ENCODE measurements at places on chromosomes 7 and 10.
A peak's percentile ranks its signal among the peaks of the same experiment; 100 is the strongest.

DNA sequence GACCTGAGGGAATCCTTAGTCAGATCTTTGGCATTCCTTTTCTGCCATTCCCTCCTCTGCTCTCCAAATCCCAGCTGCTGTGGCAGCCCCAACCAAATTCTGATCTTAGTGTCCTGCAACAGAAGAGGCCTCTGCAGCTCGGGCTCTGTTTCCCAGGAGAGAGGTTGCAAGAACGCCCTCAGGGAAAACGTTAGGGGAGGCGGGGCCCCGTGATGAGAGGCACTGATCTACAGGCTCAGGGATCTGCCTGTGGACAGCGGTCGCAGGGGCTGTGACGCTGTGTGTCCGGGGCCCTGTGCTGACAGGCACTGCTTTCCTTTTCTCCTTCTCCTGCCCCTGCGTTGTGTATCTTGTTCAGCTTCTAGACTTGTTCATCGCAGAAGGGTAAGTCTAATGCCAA, 57.3 kb upstream of the DPYSL4 start:
- no peak for DNase-seq

- no peak for DNase-seq
Measured at GRCh38 chr7:95609277-95609971, 13.1 kb upstream of the PDK4 start.

- DNase-seq: peak; percentile 9
Measured at GRCh38 chr10:23293145-23293724, 51.4 kb downstream of the C10orf67 start.

GRCh38 chr7:129729511-129729910, 118.0 kb downstream of the NRF1 start:
- DNase-seq: no peak

GRCh38 chr10:73590881-73591799, at the start of gene USP54:
Gene USP54, minus strand, starts transcription at chr10:73591342. Its CDS starts 15,684 bp downstream, at chr10:73575658.
- no peak for DNase-seq

DNA sequence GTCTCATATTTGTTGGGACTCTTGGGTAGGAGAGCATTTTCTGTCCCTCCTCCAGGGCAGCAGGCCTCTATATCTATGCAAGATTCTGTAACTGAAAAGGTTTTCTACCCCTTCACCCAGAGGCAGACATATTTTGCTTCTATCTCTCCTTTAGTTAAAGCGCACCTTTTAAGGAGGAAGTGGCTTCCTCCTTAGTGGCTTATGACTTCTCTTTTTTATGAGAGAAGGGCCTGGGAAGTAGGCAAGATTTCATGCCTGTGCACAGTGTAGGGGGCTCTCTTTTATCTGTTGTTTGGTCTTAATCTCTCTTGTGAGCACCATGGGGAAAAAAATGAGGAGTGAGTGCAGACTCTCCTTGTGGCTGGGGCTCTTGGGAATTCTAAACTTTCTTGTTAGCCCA, 122.1 kb downstream of the LRMDA start:
- no peak for DNase-seq

- no peak for DNase-seq
Measured at GRCh38 chr7:67690700-67691099, 694.1 kb downstream of the TYW1 start.

- DNase-seq: no peak
Measured at GRCh38 chr10:104264783-104265182, 4.2 kb upstream of the GSTO2 start.

Measured in activated CD4-positive, alpha-beta T cell treated with anti-CD3 and anti-CD28 coated beads, Interleukin-2, amount 50 U/mL, for 1 hour (primary cell).